ENCODE measurements at places on chromosomes 5 and 9.
A peak's percentile ranks its signal among the peaks of the same experiment; 100 is the strongest.

GRCh38 chr9:70693186-70693585 is 278.7 kb upstream of the KLF9 start:
- no peak for DNase-seq

GRCh38 chr5:165616490-165617405 is 2111.3 kb downstream of the MAT2B start:
- DNase-seq, result peak; percentile 22

- peak; percentile 47 for DNase-seq
Observed at GRCh38 chr5:151156507-151157420, 815 bp downstream of the ANXA6 start.

DNA sequence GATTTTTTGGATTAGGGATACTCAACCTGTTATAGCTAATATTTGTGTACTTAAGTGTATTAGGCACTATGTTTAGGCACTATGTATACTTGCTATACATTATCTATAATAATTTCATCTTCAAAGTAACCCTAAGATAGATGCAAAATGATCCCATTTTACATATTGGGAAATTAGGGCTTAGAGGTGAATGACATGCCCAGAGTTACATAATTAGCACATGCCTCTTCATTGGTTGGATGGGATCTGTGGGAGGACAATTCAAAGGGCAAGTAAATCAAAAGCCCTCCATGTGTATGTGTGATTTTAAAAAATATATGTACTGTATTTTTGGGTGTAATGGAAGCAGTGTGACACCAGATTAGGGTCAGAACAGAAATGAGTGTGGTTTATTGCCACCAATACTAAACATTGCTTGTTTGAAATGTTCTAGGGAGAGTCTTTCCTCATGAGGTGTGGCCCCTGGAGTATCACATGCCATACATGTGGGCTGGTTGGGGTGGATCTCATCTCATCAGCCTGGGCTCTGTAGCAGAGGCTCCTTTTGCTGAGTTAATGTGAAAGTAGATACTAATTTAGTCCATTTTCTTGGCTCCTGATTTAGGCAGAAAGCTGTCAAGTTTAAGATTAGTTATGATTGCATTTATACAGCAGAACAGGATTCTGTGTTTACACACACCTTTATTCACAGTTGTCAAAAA is 5.5 kb downstream of the C9orf85 start:
- DNase-seq, result no peak

GRCh38 chr9:75084081-75084672 is 3.8 kb downstream of the NMRK1 start:
- no peak for DNase-seq

GRCh38 chr5:32201122-32201753 is 27.1 kb upstream of the GOLPH3 start:
- DNase-seq, result peak; percentile 51

GRCh38 chr5:139492700-139493192 is 10.2 kb upstream of the STING1 start:
- DNase-seq, result peak; percentile 55

GRCh38 chr9:134180786-134181647 is 16.7 kb upstream of the RNU6ATAC start:
- no peak for DNase-seq

- DNase-seq, result no peak
Observed at GRCh38 chr5:59487068-59487686, 406.3 kb downstream of the PDE4D start.

DNA sequence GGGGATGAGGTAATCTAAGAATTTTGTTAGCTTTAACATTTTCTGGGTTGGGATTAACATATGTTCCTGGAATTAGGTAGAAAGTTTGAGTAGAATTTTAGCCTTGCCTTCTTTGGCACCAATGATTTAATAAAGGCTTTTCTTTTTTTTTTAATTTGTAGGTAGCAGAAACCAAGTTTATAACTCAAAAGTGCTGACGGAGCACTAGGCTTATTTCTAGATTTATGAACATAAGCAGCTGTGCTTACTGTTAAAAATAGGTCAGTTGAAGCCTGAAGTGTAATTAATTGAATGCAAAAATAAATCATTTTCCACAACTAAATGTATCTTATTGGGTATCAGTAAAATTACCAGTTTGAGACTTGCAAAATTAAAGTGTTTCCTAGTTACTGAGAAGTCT is 62.4 kb downstream of the TAF11L14 start:
- DNase-seq, result no peak

GRCh38 chr5:541539-542318 is 17.5 kb upstream of the SLC9A3 start:
- no peak for DNase-seq

DNA sequence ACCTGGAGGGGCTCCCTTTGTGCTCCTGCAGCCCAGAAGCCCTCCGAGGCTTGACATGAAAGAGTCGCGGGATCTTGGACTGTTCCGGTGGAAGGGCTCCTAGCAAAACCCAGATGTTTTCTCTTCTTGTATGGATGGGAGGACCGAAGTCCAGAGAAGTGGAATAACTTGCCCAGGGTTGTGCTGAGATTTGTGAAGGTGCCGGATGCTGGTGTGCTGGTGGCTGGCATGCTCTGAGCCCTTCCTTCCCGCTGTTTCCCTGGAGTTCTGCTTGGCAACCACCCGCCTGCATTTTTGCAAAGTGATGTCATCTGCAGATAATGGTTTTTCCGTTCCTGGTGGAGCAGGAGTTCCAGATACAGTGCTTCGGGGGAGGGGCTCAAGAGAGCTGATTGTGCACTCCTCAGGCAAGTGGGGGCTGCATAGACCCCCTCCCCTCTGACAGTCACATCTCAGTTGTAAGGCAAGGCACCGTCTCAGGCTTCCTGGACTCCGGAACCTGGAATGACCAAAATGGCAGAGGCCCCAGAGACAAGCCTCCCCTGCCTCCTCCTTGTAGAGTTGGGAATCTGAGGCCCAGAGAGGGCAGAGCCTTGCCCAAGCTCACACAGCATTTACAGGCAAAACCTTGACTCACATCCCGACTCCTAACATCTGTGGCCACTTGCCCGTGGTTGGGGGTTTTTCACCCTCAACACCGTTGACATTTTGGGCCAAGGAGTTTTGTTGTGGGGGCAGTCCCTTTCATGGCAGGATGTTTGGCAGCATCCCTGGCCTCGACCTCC is 157.0 kb downstream of the RGS3 start:
- DNase-seq, result no peak

DNA sequence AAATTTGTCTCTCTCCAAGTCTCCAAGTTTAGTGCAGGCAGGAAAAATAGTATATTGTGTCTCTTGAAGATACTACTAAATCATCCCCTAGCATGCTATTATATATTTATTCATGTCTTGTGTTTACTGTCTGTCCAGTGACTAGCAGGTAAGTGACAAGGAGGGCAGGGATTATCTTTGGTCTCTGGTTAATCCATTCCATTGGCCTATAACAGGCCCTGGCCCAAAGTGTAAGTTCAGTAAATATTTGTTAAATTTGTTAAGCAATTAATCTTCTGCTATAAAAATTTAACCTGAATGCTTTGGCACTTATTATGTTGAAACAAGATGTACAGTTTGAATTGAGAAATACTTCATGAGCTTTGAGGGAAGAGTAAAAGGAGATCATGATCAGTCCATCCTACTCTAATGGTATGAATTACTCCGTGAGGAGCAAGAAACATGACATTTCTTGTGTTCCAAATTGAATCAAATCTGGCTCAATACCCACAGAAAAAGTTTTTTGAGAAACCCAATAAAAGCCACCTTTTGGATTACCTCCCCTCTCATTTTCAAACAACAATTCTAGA is 219.7 kb downstream of the DTWD2 start:
- no peak for DNase-seq

- no peak for DNase-seq
Observed at GRCh38 chr9:20618361-20618802, 3.9 kb downstream of the MLLT3 start.

- DNase-seq, result no peak
Observed at GRCh38 chr5:93585041-93585766, 2.2 kb downstream of the NR2F1 start.

DNA sequence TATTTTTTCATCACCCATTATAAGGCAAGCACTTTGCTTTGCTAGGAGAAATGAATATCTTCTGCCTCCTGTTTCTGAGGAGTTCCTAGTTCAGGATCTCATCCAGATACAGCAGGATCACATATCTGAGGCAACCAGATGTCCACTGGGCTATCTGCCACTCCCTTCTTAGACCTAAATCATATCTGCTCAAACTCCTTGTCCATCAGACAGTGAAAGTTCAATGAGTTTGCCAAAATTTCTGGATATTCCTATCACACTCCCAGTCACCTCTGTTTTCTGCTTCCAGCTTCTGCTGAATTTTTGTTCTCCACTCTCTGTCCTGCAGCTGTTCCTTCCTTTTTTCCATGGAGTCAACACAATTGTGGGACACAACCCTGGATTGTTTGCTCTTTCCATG is 54.2 kb upstream of the BASP1 start:
- DNase-seq, result no peak

DNA sequence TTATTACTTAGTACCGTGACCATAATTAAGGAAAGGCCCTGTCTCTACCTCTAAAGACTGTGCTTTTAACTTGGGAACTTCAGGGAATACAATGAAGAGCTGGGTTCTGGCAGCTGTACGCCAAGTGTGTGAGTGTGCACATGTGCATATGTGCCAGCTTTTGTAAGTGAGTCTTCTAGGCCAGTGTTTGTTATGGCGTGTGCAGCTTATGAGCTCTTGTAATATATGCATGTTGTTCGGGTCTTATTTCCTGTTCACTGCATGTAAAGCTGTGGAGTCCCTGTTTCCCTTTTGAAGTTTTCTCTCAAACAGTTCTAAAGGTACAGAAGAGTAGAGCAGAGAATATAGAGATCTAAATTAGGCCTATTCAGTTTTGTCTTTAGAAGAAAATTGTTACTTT is 30.5 kb downstream of the TGFBR1 start:
- DNase-seq, result no peak

- DNase-seq, result peak; percentile 27
Observed at GRCh38 chr9:34267660-34268059, 61.4 kb downstream of the KIF24 start.

- DNase-seq, result no peak
Observed at GRCh38 chr5:157323107-157323706, 57.3 kb downstream of the CYFIP2 start.

- DNase-seq, result no peak
Observed at GRCh38 chr5:109723606-109724005, 33.9 kb downstream of the MAN2A1 start.

GRCh38 chr5:173833196-173833985 is 54.8 kb upstream of the CPEB4 start:
- no peak for DNase-seq

- DNase-seq, result peak; percentile 21
Observed at GRCh38 chr5:50853151-50853550, 186.7 kb downstream of the PARP8 start.

DNA sequence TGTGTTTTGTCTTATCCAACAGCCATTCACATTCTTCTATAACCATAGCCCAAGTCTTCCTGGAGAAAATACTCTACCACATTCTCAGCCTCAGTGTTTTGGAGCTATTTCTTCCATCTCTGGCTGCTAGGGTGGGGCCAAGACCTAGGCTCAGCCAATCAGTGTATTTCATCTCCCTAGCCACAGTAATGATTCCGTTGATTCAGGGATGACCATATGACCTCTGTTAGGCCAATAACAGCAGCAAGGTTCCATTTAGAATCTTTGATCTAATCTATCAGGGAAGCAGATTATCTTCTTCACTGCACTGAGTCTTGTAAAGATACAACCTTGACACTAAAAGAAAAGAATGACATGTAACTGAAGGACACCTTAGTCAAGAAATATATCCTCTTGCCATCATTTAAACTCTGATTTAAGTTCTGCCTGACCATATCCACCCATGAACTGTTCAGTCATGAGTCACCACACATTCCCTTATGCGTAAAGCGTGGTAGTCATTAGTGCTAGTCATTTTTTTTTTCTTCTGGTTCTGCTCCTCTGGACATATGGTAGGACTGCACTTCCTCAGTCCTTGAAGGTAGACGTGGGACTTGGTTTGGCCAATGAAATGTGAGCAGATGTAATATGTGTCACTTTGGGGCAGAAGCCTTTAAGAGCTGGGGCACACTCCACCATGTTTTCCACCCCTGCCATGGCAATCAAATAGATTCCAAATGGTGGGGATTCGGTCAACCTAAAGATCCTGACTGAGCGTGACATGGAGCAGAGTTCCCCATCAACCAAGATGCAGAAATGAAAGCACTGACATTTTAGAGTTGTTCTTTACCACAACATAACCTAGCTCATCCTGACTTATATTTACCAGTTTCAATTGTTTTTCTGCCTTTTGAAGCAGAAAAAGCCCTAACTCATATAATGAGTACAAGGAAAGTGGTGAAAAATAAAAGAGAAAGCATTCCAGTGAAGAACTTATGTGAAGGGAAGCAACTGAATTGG is 12.7 kb upstream of the PRELID2 start:
- DNase-seq, result no peak

DNA sequence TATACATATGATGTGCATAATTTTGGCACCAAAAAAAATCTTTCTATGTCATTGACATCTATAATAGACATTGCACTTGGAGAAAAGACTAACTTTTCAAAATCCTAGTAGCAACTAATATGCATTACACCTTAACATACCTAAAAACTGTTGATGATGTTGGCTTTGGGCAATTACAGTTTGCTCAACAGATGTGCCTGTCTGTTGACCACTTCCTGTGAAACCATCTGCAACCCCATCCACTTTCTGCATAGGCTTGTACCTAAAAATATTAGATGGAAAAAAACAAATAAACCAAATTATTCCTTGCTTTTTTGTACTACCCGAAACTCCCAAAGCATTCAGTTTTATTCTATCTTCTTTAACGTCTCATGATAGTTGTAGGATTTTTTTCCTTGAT is 248.6 kb downstream of the RFX3 start:
- peak; percentile 51 for DNase-seq

GRCh38 chr5:367358-368130 is 46.0 kb downstream of the AHRR start:
- DNase-seq, result no peak

DNA sequence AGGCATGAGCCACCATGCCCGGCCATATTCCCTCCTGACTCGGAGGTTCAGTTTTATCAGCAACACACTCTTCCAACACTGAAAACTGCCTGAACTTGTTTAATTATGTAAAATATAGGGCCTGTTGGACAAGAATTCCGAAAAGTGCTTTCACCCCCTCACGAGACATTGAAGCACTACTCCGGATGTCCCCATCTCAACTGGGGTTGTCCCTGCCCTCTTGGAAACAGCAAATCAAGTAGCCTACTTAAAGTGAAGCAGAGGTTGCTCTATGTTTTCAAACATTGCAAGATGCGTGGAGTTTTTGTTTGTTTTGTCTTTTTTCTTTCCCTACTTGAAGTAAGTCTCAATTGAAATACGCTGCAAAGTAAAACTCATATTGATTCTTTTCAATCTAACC is 7.6 kb downstream of the PTGER4 start:
- DNase-seq, result no peak

DNA sequence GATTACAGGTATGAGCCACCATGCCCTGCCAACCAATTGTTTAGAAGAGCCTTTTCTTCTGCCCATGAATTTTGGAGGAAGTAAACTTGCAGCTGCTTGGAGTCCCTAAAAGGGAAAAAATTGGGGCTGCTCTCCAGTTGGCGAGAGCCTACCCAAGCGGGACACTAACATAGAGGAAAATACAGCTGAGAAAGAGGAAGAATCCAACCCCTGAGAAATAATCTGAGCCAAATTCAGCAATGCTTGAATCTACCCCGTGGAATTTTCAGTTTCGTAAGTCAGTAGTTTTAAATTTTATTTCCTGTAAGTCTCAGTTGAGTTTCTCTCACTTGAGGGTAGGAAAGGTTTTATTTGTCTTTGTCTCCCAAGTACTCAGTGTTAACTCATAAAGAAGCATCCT is 30.4 kb upstream of the UBTD2 start:
- no peak for DNase-seq

All from common myeloid progenitor, CD34-positive (primary cell).